ENCODE measurements at places on chromosomes 13 and 19. TPM values are rescaled to one million over a fixed set of nuclear protein-coding genes. Genes with fewer than 3 reads are reported as not detected.
A peak's percentile ranks its signal among the peaks of the same experiment; 100 is the strongest.

DNA sequence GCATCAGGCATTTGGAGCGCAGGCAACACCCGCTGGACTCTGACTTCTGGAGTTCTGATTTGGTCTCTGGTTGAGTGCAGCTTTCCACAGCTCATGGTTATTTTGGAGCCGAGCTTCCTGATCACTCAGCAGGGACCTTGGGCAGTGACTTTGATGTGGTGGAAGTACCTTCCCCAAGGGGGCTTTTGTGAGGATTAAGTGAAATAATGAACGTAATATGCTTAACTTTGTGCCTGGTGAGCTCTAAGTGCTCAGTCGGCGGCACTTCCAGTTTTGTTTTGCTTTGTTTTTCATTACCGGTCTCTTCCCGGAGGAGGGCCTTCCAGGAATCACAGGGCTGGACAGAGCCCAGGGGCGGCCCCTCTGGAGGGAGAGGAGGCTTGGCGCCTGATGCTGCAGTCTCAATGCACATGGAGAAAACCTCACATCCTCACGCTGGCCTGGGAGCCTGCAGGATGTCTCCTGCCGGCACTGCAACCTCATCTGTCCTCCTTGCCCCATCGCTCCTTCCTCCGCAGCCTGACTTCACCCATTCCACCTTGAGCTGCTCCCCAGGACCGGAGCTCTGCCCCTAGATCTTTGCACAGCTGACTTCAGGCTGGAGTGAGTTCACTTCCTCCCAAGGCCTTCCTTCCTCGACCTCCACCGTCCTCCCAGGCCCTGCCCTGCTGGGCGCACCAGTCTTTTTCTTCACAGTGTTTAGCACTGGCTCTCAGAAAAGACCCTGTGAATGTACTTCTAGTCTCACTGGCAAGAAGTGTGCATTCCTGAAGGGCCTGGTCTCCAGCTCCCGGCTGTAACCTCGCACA lies 1.5 kb downstream of the PLEKHF1 start:
- H3K36me3 ChIP-seq: no peaks in the 10 kb centered on the region
- DNase-seq: peak; percentile 68
- H3K27me3 ChIP-seq: no peaks in the 10 kb centered on the region
- H3K27ac ChIP-seq: peak overlapping the region; percentile 66
- peak overlapping the region; percentile 24 for H3K4me3 ChIP-seq

GRCh38 chr13:111531505-111531904 lies 211.1 kb downstream of the TEX29 start:
- no peak overlapping the region for H3K27ac ChIP-seq
- no peaks in the 10 kb centered on the region for H3K36me3 ChIP-seq
- no peaks in the 10 kb centered on the region for H3K27me3 ChIP-seq
- no peak for DNase-seq
- no peaks in the 10 kb centered on the region for H3K4me1 ChIP-seq

GRCh38 chr13:32117701-32118100 lies 86.1 kb downstream of the FRY start:
- peak; percentile 79 for DNase-seq
- H3K4me3 ChIP-seq: no peak overlapping the region
- H3K27ac ChIP-seq: peak overlapping the region; percentile 32
- H3K27me3 ChIP-seq: no peaks in the 10 kb centered on the region
- no peaks in the 10 kb centered on the region for H3K36me3 ChIP-seq
- no peaks in the 10 kb centered on the region for H3K4me1 ChIP-seq

DNA sequence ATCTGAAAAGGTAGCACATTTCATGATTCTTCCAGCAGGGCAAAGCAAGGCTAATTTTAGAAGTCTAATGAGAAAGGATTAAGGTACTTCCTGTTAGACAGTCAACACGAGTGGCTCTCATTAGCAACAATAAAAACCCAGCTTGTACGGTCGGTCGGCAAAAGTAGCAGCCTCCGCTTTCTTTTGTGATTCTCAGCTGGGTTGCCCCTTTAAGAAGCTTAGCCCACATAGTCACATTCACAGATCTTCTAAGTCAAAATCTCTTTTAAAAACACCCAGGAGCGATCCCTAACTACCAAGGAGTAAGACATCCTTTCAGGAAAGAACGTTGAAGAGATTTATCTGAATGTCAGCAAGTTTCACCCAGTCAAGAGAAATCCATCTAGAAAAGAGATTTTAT lies 684.8 kb downstream of the DIAPH3 start:
- no peaks in the 10 kb centered on the region for H3K27me3 ChIP-seq
- no peak overlapping the region for H3K27ac ChIP-seq
- no peak for DNase-seq
- H3K4me3 ChIP-seq: no peak overlapping the region
- no peaks in the 10 kb centered on the region for H3K36me3 ChIP-seq
- H3K4me1 ChIP-seq: no peaks in the 10 kb centered on the region

- no peaks in the 10 kb centered on the region for H3K36me3 ChIP-seq
- peaks cover 4% of the 10 kb centered on the region for H3K27me3 ChIP-seq
- H3K4me3 ChIP-seq: no peak overlapping the region
Observed at GRCh38 chr19:10007371-10008183, 2.7 kb downstream of the COL5A3 start.

- no peak overlapping the region for H3K27ac ChIP-seq
- H3K27me3 ChIP-seq: no peaks in the 10 kb centered on the region
- H3K4me1 ChIP-seq: peaks cover 9% of the 10 kb centered on the region
- H3K4me3 ChIP-seq: no peak overlapping the region
- no peaks in the 10 kb centered on the region for H3K36me3 ChIP-seq
Observed at GRCh38 chr19:10620786-10621185, 4.6 kb upstream of the SLC44A2 start.

DNA sequence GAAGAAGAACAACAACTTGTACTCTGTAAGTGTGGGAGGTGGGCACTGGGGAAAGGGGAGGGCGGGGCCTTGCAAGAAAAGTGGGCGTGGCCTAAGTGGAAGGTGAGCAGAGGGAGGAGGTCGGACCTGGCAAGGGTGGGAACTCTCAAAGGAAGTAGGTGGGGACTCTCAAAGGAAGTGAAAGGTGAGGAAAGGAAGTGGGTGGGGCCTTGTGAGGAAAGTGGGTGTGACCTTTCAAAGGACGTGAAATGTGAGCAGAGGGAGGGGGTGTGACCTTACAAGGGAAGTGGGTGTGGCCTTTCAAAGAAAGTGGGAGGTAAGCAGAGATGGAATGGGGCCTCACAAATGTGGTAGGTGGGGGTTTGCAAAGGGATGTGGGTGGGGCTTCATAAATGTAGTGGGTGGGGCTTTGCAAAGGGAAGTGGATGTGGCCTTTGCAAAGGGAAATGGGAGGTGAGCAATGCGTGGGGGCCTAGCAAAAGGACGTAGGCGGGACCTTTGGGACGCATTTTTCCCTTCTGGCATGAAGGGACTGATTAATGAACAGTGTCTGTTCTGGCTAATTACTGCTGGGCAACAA lies 25.9 kb downstream of the ACSBG2 start:
- no peak overlapping the region for H3K4me3 ChIP-seq
- no peaks in the 10 kb centered on the region for H3K36me3 ChIP-seq
- DNase-seq: no peak
- H3K4me1 ChIP-seq: no peaks in the 10 kb centered on the region
- H3K27ac ChIP-seq: no peak overlapping the region
- H3K27me3 ChIP-seq: no peaks in the 10 kb centered on the region

DNA sequence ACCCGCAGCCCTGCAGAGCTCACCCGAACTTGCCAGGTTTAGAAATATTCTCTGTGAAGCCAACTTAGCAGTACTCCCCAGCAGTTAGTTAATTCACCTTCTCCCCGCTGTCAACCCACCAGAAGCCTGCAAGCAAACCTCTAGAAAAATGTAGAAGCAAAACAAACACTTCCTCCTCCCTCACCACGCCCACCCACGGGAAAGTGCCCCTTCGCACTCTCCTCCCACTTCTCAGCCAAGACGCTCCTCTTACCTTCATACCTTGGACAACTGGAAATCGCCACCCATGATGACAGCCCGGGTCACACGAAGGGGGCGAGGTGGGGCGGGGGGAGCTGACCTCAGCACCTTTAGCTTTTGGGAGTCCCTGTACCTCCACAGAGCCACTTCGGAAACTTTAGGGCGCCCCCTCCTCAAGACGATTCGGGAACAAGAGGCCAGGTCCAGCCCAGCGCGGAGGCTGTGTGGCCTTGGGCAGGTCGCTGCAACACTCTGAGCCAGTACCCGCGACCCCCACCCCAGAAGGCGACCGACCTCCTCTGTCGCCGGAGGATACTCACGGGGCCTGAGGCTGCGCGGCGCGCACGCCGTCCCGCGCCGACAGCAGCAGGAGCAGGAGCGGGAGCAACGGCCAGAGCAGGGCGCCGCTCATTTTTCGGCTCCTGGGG lies 485 bp downstream of the CPAMD8 start:
- H3K27ac ChIP-seq: peak overlapping the region; percentile 60
- no peaks in the 10 kb centered on the region for H3K27me3 ChIP-seq
- H3K4me3 ChIP-seq: peak overlapping the region; percentile 38
- no peaks in the 10 kb centered on the region for H3K36me3 ChIP-seq
- DNase-seq: peak; percentile 39

GRCh38 chr13:37029617-37030016 lies 29.0 kb downstream of the EXOSC8 start:
- no peak for DNase-seq
- H3K4me3 ChIP-seq: no peak overlapping the region
- H3K27ac ChIP-seq: no peak overlapping the region
- H3K4me1 ChIP-seq: no peaks in the 10 kb centered on the region
- H3K36me3 ChIP-seq: peaks cover 17% of the 10 kb centered on the region

DNA sequence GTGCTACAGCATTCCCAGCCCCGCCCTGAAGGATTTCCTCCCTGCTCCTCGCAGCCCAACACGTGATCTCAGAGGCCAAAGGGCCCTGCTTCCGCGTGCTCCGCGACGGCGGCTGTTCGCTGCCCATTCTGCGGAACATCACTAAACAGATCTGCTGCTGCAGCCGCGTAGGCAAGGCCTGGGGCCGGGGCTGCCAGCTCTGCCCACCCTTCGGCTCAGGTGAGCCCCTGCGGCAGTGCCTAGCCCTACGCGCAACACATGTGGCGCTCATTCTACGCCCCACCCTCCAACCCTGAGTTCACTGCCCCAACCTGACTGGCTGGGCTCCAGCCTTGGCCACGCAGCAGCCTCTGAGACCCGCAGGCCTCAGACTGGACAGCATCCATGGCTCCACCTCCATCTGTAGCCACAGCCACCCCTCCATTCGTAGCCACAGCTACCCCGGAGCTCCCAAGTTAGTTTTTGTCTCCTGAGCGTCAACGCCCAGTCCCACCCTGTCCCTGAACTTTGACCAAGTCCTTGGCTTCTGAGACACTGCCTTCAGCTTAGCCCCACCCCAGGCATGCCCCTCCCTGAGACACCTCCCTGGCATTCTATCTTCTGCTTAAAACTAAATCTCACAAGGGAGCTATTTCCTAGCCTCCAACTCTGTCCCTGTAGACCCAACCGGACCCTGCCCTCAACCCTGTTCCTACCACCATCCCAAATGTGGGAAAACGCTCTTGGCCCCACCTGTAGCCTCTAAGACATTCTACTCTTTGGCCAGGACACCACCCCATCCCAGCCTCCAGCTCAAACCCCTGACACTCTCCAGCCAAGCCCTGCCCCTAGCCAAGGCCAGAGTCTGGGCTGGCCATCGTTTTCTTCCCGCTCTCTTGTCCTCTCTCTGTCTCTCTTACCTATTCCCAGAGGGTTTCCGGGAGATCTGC lies 6.4 kb downstream of the LTBP4 start:
- DNase-seq: no peak
- H3K27me3 ChIP-seq: no peaks in the 10 kb centered on the region
- H3K36me3 ChIP-seq: no peaks in the 10 kb centered on the region
- no peak overlapping the region for H3K4me3 ChIP-seq

DNA sequence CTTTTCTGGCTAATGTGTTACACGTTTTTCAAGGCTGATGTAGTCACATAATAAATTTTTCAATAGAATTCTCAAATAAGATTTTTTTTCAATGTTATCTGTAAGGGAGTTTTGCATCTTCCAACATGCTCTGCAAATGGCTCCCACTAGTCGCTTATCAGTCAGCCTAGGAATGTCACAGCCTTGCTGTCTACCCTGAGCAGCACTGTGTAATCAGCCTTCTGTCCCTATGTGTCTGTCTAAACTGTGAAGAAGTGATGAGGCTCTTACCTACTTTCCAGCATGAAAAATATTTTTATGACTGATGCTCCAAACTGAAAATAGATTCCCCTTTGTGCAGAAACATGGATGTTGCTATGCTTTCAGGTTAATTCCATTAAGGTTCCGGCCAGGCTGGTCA lies 75.1 kb upstream of the FAM216B start:
- H3K27me3 ChIP-seq: no peaks in the 10 kb centered on the region
- H3K4me3 ChIP-seq: no peak overlapping the region
- no peak for DNase-seq

DNA sequence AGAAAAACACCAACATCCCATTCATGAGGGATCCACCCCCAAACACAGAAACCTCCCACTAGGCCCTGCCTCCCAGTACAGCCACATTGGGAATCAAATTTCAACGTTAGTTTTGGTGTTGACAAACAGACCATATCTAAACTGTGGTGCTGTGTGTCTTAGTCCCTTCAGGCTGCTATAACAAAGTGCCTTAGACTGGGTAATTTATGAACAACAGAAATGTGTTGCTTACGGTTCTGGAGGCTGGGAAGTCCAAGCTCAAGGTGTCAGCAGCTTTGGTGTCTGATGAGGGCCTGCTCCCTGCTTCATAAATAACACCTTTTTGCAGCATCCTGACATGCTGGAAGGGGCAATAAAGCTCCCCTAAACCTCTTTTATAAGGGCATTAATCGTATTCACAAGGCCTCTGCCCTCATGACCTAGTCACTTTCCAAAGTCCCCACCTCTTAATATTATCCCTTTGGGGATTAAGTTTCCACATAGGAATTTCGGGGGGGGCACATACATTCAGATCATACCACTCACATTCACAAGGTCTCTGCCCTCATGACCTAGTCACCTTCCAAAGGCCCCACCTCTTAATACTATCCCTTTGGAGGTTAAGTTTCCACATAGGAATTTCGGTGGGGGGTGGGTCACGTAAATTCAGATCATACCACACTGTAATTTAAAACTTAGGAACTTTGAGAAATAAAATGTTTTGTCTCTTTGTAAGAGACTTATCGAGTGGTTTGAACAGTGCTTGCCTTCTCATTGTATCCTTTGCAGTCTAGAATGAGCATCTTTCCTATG lies 27.5 kb downstream of the ZNF507 start:
- peaks cover 14% of the 10 kb centered on the region for H3K4me1 ChIP-seq
- H3K27ac ChIP-seq: peak overlapping the region; percentile 55
- no peak overlapping the region for H3K4me3 ChIP-seq
- DNase-seq: no peak
- no peaks in the 10 kb centered on the region for H3K27me3 ChIP-seq
- H3K36me3 ChIP-seq: peaks cover 4% of the 10 kb centered on the region

DNA sequence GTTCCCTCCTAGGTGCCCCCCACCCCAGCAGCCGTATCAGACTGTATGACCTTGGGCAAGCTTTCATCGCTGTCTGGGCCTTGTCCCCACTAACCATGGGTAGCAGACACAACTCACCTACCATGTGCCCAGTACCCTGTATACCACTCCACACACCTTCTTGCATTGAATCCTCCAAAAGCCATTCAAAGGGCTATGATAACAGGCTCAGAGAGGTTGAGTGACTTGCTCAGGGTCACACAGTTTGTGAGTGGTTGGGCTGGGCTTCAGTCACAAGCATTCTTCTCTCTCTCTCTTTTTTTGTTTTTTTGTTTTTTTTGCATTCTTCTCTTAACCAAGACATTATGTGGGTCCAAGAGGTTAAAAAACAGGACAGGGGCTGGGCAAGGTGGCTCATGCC lies 2.6 kb downstream of the RASAL3 start:
- H3K27ac ChIP-seq: no peak overlapping the region
- H3K4me3 ChIP-seq: no peak overlapping the region
- peaks cover 5% of the 10 kb centered on the region for H3K27me3 ChIP-seq
- peaks cover 13% of the 10 kb centered on the region for H3K4me1 ChIP-seq
- DNase-seq: no peak

The MEIOSIN gene
- total RNA-seq: not detected

The SYMPK gene
- 35.3 TPM for total RNA-seq

Measured in thyroid gland (tissue), 4 donors.